ENCODE measurements at places on chromosomes 6 and 20.

- peak; percentile 12 for DNase-seq
Observed at GRCh38 chr6:126118936-126119335, 132.6 kb downstream of the TRMT11 start.

- DNase-seq = no peak
Observed at GRCh38 chr6:38637756-38638155, 2.0 kb downstream of the BTBD9 start.

GRCh38 chr6:2524090-2524489 lies 226.6 kb downstream of the MYLK4 start:
- DNase-seq = no peak

GRCh38 chr20:6122873-6123648 lies at the start of gene FERMT1:
TSS of gene FERMT1 (minus strand) at chr20:6123030. CDS start at chr20:6119554, 3,476 bp downstream.
- peak; percentile 54 for DNase-seq

GRCh38 chr20:11270566-11270965 lies 596.8 kb upstream of the JAG1 start:
- no peak for DNase-seq

GRCh38 chr6:8879334-8879733 lies 444.0 kb upstream of the SLC35B3 start:
- no peak for DNase-seq

- DNase-seq = peak; percentile 94
Observed at GRCh38 chr6:147156799-147157382, 47.3 kb upstream of the STXBP5 start.

- DNase-seq = no peak
Observed at GRCh38 chr6:17506531-17506930, 93.6 kb upstream of the FAM8A1 start.

DNA sequence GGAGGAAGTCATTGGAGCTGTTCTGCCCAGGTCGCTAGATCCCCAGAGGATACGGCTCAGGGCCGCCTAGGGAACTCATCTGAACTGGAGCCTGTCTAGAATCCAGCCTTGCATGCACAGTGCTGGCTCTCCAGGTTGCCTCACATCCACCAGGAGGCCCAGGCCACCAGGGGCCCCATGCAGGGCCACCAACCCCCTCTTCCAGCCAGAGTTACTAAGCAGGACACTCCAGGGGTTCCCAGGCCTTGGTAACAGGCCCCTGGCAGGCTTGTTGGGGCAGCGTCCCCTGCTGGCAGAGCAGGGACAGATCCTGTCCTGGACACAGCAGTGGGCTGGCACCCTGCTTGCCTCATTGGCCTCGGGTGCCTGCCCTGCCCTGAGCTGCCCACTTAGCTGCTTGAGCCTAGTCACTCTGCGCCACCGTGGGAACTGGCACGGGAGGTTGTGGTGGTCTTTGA lies 35.3 kb downstream of the EFCAB8 start:
- DNase-seq = peak; percentile 63

- peak; percentile 29 for DNase-seq
Observed at GRCh38 chr6:46549155-46549554, 57.9 kb upstream of the RCAN2 start.

DNA sequence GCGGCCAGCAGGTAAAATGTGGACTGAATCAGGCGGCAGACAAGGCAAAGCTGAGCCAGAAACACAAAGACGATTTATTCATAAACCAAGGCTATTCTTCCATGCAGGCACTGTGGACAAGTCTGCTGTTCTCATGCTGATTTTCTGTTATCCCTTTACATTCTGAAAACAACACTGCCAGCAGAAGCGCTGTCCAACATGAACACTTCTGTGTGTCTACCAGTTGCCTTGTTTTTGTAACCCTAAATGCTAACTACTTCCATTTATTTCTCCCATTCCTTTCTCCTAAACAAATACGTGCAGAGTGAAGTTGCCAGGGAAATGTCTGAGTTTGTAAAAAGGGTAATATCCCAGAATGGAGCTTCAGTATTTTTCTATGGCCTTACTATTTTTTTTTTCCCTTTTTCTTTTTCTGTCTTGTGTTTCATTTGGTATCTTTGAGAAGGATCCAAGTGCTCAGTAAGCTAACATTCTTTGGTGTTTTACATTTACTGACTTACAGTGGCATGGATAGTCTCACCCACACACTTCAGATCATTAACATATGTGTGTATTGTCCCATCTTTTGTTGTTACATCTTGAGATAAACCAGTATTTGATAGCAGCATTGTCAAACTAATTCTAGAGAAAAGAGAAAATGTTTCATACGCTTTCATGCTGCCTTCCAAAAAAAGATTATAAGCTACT lies 1308.9 kb upstream of the MAP3K7 start:
- DNase-seq = peak; percentile 2

GRCh38 chr6:100035873-100036653 lies 42.0 kb upstream of the MCHR2 start:
- DNase-seq = no peak

- DNase-seq = no peak
Observed at GRCh38 chr6:135258970-135259369, 77.9 kb downstream of the MYB start.

- no peak for DNase-seq
Observed at GRCh38 chr6:37454420-37455140, 21.6 kb downstream of the CMTR1 start.

DNA sequence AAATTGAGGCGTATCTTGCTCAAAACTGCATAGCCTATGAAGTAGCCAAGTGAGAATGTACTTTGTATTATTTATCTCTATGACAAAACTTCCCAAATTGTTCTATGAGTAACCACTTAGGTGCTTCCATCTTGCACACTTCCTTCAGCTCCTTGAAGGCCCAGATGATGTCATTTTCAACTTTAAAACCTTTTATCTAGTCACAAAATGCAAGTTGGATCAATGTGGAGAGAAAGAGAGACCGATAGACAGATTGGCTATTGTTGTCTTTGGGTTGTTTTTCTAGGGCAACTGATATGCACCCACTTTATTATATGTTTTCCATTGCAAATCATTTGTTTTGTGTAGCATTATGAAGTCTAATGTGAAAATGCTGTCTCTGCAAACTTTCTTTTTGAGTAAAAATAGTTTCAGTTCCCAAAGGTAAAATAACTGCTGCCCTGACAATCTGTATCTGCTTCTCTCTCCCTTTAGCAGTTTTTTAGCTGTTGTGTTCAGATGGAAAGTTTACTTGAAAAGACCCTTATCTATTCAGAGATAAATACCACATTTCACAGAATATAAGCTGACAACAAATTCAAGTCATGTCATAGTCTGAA lies 73.7 kb upstream of the CITED2 start:
- DNase-seq = no peak

DNA sequence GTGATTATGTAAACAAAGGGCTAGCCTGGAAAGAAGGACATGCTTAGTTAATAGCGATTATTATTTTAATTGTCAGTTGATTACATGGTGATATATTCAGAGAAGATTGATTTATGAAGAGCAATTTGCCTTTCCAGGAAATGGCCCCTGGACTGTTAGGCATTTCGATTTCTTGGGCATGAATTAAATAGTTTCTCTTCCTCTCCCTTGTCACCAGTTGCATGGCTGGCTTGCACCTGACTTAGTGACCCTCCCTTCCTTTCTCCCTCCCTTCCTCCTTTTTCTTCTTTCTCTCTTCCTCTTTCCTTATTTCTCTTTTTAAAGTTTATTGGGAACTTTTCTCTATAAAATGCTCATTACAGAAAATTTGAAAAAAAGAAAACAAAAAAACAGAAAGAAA lies 235.4 kb downstream of the CDC5L start:
- no peak for DNase-seq

DNA sequence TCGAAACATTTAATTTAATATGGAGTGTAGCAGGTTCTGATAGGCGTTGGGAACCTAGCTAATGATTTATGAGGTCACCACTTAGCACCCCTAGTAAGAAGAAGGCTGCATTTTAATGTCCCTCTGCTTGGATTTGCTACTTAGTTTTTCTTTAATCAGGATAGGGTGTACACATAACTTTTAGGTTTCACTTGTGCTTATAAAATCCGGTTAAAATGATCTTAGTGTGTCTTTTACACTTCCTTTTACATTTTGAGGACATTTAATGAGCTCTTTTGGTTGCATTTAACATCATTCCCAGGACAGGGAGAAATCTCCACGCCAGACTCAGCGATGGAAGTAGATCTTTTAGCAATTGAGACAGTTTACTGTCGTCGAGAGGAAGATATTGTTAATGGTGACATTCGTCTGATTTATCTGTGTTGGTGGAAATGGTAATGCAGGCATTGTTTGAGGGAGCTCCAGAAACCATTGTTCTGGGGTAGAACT lies 5.6 kb downstream of the TFAP2A start:
- DNase-seq = no peak

DNA sequence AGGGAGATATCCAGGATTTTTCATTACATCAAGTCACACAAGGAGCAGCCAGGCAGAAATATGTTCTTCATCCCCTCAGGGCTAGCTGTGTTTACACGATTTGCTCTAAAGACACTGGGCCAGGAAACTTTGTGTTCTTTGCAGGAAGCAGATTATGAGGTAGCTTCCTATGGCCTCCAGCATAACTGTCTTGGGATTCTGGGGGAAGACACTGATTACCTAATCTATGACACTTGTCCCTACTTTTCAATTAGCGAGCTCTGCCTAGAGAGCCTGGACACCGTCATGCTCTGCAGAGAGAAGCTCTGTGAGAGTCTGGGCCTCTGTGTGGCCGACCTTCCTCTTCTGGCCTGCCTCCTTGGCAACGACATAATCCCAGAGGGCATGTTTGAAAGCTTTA lies 11.2 kb downstream of the FAM120B start:
- DNase-seq = no peak

DNA sequence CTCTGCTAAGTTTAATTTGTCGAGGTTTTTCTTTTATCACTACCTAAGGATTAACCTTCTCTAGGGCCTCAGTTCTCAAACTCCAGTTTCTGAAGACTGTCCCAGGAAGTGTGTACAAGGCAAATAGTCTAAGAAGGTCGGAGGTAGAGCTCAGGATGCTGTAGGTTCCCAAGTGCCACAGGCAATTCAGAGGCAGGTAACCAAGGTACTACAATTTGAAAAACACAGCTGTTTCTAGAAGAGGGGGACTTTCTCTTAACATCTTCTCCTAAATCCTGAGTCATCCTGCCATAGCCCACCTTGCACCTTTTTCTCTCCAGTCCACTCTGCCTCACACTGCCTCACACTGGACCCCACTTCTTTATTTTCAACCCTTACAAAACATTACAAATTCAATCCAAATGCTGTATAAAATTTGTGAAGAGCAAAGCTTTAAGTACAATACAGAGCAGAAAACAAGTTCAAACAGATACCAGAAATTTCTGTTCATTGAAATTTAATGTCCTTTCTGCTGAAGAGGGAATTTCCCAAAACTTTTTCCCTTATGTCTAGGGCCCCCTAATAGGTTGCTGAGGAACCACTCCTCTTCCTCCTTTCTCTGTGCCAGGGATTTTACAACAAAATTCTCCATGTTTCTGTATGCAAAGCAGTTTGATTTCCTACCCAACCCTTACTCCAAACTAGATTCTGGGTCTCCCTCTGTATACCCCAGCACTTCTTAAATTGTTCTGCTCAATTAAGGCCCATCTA lies 43.0 kb downstream of the FRK start:
- DNase-seq = no peak

DNA sequence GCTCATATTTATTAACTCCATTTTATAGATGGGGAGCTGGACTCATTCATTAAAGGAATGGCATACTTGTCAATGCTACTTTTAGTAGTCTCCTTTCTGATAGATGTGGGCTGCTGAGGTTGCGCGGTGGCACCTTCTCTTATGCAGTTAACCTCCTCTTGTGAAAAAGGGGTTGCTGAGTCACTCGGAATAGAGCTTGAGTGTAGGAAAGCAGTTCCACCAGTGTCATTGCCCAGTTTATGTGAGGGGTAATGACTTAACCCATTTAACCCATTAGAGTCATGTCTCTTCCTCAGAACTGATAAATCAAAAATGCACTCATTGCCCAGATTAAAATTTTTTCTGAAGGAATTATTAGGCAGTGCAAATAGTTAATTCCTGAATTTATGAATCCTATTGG lies 6.3 kb downstream of the MAPK14 start:
- peak; percentile 20 for DNase-seq

DNA sequence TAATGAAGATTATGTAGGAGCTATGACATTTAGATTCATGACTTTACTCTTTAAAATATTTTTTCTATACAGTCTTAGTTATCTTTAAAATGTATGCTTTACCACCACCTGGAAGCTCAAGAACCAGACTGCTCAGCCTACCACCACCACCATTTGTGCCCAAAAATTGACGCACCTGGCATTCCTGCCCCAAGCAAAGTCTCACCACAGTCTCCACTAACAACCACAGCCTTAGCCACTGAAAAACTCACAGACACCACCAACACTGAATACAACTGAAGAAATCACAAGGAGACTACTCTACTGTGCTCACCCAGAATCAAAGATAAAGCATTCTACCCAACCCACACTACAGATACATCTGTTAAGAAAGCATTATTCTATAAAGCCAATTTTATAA lies 201.9 kb upstream of the PDE10A start:
- no peak for DNase-seq

- no peak for DNase-seq
Observed at GRCh38 chr20:64025826-64026412, 10.1 kb upstream of the C20orf204 start.

DNA sequence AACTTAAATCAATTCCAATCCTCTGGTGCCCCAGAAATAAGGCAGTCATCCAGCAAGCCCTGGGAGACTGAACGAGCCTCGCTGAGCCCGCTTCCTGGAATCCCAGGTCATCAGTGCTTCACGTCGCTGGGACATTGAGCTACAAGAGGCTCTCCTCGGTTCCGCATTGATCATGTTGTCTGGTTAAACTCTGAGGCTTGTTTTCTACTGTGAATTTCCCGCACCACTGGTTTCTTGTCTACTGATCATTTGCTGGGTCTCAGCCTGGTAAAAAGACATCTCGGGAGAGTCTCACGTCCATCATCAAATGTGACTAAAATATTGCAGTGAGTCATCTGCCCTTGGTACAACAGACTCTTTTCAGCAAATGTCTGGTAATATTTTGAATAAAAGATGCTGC lies 569.2 kb downstream of the QKI start:
- no peak for DNase-seq

DNA sequence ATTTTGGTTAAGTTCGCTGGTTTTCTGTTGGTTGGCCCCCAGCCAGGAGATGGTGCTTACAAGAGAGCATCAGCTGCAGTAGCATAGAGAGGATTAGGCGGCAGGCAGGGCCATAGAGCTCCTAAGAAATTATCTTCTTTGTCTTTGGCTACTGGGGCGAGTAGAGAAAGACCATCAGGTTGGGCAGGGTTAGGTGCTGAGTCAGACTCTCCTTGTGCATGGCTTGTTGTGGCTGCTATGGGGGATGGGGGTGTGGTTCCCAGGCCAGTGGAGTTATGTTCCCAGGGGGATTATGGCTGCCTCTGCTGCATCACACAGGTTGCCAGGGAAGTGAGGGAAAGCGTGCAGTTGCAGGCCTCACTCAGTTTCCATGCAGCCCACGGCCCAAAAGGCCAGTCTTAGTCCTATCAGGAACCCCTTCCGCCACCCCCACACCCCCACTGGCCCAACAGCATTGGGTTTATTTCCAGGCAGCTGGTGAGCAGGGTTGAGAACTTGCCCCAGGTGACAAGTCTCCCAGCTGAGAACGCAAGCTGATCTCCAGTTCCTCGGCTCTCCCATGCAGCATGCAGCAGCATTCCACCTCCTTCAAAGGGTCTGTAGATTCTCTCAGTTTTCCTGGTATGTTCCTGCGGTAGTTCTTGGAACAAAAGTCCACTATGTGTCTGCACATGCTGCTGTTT lies 243.7 kb downstream of the UTRN start:
- peak; percentile 50 for DNase-seq

GRCh38 chr6:453152-453551 lies 61.6 kb downstream of the IRF4 start:
- no peak for DNase-seq

Data from choroid plexus epithelial cell (primary cell).